SJSA1 (cell line): ENCODE measurements at places on chromosomes 12 and 14. TPM values are rescaled to one million over a fixed set of nuclear protein-coding genes. Genes with fewer than 3 reads are reported as not detected.

Gene CLEC1A
- not detected in 2 replicates for total RNA-seq

Gene TTC9
- 0.18 and 0.38 TPM in 2 replicates for total RNA-seq

Gene PIWIL1
- not detected in 2 replicates for total RNA-seq

Gene TULP3
- total RNA-seq = 26.8 and 39.7 TPM in 2 replicates

Gene CCDC175
- total RNA-seq = not detected in 2 replicates
